ENCODE measurements at places on chromosomes 1 and 21.

- DNase-seq, result no peak
Observed at GRCh38 chr1:211145944-211146343, 12.0 kb upstream of the KCNH1 start.

DNA sequence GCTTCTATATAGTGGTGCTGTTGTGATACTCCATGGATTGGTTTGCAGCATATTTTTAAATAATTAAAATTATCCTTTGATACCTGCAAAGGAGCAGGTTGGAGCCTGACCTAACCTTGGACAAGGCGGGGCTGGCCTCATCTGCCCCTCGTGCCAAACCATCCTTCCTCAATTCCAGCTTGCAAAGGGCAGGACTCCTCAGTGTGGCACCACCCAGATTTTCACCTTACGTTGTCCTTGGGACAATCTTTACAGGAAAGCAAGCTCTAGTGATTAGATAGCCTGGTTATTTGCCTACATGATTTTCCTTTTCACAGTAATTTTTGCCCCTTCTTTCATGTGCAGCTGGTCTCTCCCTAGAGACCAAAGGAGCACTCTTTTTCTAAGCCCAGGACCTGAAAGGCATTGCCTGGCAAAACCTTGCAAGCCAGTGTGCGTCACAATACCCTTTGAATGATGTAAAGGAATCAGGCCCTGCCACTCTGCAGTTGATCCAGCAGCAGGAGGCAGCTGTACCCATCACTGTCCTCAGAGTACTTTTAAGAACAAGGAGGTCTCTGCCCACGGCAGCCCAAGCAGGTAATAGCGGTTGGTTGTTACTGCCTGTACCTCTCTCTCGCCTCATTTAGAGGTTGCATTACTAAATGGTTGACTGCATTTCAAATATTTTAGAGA, 99.4 kb downstream of the ADSS2 start:
- DNase-seq, result no peak

- no peak for DNase-seq
Observed at GRCh38 chr1:234062166-234062565, 157.7 kb downstream of the SLC35F3 start.

- no peak for DNase-seq
Observed at GRCh38 chr1:229098903-229099578, 171.9 kb upstream of the RAB4A start.

DNA sequence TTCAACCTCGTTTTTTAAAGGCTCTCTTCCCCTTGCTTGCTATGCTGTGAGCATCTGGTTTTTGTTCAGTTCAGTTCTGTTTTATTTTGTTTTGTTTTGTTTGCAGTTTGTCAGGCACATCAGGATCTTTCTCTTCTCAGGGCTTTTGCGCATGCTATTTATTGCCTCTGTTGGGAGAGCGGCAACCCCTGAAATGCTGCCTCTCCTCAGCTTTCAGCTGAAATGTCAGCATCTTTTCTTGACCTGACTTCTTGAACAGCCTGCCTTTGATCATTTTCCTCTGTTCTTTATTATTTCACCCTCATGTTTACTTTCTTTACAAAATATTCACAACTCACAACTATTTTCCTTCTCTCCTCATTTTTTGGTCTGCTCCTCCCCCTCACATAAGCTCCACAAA, 50.4 kb upstream of the RC3H1 start:
- DNase-seq, result no peak

DNA sequence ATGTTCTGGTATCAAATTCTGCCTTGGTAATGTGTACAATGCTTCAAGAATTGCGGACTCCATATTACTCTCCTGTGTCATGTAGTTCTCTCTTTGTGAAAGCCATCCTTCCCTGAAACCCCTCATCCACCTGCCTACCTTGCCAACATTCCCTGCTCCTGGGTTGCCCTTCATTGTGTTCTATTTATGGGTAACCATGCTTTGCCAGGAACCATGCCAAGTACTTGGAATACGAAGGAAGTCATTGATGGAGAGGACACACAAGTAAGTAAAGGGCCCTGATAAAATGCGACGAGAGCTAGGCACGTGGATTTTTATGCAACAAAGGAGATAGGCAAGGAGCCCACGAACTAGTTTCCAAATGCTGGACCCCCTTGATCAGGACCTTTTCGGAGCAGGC, 300.8 kb downstream of the DISC1 start:
- no peak for DNase-seq

- DNase-seq, result no peak
Observed at GRCh38 chr1:5975133-5975880, 16.9 kb downstream of the NPHP4 start.

- DNase-seq, result no peak
Observed at GRCh38 chr1:65211331-65211730, 63.3 kb downstream of the AK4 start.

GRCh38 chr21:42424914-42425541, 21.3 kb downstream of the UBASH3A start:
- DNase-seq, result peak; percentile 86

DNA sequence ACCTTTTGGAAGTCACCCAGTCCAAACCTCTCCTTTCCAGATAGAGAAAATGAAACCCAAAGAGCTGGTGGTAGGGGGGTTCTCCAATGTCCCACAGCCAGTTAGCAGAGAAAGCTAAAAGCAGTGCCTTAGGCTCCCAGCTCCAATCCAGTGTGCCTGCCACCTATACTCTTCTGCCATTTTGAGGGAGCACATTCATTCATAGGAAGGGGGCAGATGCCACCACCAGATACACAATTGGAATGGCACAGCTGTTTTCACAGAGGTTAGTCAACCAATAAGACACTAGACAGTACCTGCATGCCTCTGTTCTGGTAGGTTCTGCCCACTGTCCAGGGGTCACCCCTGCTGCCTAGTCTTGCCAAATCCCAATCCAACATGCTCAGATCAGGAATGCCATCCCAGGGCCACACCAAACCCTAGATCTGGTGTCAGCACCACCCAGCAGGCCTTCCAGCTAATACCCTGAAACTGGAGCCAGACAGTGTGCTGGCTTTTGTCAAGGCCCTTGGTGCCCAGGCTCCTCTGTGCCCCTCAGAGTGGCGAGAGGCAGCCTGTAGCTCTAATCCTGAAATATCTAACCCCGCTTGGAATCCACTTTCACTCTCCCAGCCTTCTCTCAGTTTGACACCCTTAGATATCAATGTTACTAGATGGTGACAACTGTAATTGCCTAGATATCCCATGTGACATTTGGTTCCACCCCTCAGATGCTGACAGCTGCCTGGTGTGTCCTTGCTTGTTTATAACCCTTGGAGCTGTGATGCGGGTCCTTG, 178.6 kb downstream of the TGFBR3 start:
- DNase-seq, result no peak

DNA sequence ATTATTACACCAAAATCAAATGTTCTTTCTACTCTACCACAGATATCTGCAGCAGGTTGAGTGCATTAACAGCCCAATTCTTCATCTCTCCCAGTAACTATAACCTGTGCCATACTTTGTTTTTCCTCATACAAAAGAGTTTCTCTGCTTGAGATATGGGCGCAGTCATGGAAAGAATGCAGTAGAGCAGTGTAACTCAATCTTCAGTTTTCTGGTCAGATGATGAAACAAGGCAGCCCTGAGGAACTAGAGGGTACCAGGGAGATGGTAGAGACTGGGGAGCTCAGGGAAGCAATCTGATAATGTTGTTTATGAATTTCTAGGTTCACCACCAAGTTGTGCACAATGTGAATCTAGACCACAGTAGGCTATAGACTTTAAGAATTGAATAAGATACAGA, 39.6 kb downstream of the ASPM start:
- DNase-seq, result no peak

DNA sequence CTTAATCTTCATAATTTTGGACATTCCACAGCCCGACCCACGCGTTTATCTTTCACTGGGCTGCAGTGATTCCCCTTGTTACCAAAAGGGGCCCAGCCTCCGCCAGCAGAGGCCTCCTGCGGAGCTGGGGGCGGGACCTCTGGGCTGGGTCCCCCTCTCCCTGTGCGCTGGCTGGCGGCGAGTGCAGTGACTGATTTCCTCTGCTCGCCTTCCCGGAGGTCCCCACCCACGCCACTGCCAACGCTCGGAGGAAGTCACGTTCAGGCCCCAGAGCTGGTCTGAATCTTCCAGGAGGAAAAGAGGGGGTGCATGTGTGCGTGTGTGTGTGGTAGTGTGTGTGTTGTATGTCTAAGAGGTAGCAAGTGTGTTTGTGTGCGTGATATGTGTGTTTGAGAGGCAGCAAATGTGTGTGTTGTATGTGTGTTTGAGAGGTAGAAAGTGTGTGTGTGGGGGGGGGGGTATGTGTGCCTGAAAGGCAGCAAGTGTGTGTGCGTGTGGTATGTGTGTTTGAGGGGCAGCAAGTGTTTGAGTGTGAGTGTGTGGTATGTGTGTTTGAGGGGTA, 35.0 kb upstream of the JAK1 start:
- DNase-seq, result peak; percentile 42

- DNase-seq, result no peak
Observed at GRCh38 chr1:216807696-216808095, 84.5 kb upstream of the ESRRG start.

DNA sequence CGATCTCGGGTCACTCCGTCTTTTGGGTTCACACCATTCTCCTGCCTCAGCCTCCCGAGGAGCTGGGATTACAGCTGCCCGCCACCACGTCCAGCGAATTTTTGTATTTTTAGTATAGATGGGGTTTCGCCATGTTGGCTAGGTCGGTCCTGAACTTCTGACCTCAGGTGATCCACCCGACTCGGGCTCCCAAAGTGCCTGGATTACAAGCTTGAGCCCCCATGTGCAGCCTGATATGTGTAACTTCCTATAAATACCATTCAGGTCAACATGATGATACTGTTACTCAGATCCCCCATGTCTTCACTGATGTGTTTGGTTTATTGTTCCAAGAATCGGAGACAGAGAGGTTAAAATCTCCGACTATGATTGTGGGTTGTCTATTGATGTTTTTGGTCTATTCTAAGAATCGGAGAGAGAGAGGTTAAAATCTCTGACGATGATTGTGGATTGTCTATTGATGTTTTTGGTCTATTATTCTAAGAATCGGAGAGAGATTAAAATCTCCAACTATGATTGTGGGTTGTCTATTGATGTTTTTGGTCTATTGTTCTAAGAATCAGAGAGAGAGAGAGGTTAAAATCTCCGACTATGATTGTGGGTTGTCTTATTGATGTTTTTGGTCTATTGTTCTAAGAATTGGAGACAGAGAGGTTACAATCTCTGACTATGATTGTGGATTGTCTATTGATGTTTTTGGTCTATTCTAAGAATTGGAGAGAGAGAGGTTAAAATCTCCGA, 17.0 kb downstream of the C1orf159 start:
- DNase-seq, result no peak

GRCh38 chr1:21255284-21255942, 34.9 kb downstream of the ECE1 start:
- peak; percentile 74 for DNase-seq

DNA sequence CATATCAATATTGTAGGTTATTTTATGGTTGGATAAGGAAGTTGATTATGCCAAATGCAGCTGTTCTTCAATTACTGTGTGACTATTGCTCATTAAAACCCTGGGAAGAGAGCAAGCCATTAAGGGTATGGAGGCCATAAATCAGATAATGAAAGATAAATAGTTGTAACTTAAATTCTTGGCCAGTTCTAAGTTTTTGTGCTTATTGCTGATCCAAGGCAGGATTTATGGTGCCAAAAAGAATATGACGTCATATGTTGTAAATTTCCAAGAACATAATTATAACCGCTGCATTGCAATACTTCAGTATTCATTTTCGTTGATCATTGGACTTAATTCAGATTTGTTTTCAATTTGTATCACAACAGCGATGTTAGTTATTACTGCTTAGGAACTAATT, 211.6 kb downstream of the LRRC40 start:
- no peak for DNase-seq

GRCh38 chr1:88289401-88290102, 394.5 kb upstream of the PKN2 start:
- DNase-seq, result no peak

- DNase-seq, result no peak
Observed at GRCh38 chr1:113255720-113256347, 134.5 kb upstream of the MAGI3 start.

DNA sequence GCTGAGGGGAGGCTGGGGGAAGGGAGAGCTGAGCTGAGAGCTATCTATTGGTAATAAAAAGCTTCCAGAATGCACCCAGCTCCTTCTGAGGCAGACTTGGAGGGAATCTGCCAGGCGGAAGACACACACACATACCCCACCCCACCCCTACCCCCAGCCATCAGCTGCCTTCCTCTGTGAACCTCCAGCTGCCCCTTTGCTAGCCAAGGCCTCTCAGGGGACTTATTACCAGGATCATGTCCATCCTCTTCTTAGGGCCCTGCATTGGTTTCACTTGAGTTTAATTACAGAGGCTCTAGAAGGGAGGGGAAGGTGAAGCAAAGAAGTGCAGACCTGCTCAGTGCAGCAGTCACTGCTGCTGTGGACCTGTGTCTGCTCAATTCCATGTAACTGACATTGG, 156.4 kb downstream of the OMA1 start:
- DNase-seq, result no peak

DNA sequence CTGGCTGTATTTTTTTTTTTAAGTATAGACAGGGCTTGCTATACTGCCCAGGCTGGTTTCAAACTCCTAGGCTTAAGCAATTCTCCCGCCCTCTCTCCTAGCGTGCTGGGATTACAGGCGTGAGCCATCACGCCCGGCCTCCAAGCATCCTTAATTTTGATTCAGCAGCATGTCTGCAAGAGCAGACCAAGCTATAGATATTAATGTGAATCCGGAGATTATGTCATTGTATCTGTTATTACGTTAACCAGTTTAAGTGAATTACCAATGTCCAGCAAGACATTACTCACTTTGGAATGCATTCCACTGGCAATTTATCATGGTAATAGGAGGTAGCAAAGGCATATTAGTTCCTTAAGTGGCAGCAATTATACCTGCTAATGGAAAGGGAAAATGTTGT, 179.7 kb downstream of the CHRM3 start:
- DNase-seq, result no peak

DNA sequence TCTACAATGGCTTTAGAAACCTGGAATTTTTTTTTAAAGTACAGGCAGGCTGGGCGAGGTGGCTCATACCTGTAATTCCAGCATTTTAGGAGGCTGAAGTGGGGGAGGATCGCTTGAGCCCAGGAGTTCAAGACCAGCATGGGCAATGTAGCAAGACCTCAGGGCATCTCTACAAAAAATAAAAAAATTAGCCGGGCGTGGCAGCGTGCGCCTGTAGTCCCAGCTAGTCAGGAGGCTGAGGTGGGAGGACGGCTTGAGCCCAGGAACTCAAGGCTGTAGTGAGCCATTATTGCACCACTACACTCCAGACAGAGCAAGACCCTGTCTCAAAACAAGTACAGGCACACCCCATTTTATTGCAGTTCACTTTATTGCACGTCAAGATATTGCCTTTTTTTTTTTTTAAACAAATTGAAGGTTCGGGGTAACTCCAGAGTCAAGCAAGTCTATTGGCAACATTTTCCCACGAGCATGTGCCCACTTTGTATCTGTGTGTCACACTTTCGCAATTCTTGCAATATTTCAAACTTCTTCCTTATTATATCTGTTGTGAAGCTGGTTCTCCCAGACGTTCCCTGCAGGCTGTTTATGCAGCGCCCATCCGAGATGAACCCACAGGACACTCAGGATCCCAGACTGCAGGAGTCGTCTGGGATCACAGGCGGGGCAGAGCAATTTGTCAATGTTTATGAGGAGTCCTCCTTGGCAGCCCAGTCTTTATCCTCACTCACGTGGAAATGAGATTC, 4.7 kb downstream of the HES2 start:
- no peak for DNase-seq

GRCh38 chr1:107920561-107920960, 44.4 kb downstream of the VAV3 start:
- DNase-seq, result no peak
